Activated T-helper 1 cell treated with anti-CD3 and anti-CD28 coated beads, Interleukin-2, amount 50 U/mL, for 16 hours (primary cell): ENCODE measurements at places on chromosomes 12 and 14.

DNA sequence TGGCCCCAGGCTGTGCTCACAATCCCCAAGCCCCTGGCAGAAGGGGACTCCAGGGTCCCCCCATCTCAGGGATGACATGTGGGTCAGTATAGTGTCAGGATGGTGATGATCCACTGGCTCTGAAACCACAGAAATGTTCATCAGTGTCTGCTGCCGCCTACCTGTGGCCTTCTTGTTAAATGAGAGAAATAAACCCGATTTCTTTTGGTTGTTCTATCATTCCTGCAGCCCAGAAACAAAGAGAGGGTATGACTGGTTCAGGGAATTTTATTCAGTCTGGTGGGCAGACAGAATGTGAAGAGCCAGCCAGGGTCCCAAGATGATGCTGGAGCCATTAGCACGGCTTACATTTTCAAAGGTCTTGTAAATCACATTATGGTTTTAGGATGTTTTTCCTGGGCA is 86.6 kb downstream of the CRADD start:
- no peak for DNase-seq

DNA sequence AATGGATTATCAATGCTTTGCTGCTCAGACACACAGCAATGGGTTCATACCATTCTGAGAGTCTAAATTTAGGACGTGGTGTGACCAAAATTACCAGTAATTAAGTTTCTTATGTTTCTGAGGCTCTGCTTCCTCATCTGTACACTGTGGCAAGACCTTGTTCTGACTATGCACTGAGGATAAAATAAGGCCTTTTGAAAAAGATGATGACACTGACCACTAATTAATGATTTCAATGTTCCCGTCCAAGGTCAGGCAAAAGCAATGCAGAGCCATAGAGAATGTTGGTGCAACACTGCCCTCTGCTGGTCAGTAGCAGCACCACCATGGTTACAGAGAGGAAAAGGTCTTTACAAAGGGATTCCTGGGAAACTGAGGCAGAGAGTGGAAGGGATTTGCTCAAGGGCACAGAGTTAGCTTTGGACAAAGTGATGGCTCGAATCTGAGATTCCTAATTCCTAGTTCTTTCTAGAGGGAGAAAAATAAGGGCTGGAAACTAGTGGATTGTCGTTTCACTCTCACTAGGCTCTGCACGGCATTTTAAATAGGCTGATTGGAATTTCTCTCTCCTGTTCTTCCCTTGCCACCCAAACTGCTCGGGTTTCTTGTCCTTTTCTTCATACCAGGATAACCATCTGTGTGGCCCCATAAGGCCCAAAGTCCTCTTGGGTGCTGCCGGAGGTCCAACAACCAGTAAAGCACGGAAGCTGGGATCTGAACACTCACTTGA is 22.3 kb upstream of the P2RX7 start:
- peak; percentile 46 for DNase-seq

DNA sequence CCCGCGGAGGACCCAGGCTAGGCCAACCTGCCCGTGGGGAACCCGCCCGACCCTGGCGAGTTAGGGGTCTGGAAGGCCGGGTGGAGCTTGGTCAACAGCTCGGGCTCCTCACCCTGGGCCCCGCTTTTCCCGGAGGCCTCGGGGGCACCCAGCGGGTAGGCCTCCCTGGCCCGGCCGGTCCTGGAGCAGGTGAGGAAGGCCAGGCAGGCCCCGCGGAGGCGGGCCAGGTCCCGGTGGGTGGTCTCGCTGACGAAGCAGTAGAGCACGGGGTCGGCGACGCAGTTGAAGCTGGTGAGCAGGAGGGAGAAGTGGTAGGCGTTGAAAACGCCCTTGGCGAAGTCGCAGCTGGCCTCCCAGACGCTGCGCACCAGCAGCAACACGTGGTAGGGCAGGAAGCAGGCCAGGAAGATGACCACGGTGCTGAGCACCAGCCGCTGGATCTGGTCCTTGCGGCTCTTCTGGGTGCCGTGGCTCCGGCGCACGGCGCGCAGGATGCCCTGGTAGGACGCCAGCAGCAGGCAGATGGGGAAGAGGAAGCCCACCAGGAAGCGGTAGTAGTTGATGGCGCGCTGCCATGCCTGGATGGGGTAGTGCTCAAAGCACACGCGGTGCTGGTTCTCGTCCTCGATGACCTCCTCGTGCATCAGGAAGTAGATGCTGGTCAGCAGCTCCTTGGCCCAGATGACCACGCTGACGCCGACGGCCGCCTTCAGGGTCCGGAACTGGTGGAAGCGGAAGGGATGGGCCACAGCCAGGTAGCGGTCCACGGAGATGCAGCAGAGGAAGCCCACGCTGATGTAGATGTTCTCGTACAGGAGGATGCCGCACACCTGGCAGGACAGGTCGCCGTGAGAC is 10.3 kb downstream of the GPR68 start:
- no peak for DNase-seq

DNA sequence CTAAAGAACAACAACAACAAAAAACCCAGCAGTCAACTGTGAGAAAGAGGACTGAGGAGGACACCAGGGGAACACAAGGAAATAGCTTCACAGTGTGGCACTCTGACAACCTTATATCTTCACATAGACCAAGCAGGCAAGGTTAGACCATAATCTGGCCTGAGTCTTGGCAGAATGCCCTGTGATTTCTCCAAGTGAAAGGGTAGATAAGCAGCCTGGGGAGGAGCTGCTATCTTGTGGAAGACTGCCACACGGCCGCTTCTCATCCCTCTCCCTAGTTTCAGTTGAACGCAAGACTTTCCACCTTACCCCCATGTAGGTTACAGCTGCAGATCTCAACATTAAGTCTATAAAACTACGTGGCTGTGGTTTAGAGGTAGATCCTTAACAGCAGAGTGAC is 3.7 kb downstream of the SLC25A21 start:
- no peak for DNase-seq

GRCh38 chr12:6336079-6336888 is 5.6 kb downstream of the TNFRSF1A start:
- DNase-seq = no peak

- DNase-seq = no peak
These were observed 449.5 kb downstream of the BCAT1 start for GRCh38 chr12:24499151-24500146.

- DNase-seq = no peak
These were observed 35.7 kb downstream of the FOXN4 start for GRCh38 chr12:109273354-109273753.

GRCh38 chr12:70719672-70720420 is 82.6 kb upstream of the PTPRB start:
- DNase-seq = no peak

GRCh38 chr14:105102361-105102870 is 37.2 kb upstream of the GPR132 start:
- no peak for DNase-seq

DNA sequence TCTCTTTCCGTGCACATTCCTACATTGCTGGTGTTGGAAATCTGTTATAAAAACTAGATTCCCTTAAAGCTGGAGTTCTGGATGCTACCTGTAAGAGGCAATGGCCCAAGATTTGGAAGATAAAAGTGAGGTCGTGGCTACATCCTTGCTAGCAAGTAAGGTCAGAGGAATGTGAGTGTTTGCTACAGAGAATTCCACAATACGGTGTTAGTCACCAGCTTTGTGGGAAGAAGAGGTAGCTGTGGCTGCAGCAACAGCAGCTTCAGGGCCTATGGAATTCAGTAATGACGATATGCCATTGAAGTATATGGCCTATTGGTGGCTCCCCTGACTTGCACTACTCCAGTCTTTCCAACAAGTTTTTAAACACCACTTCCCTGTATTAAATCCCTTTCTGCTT is 227.7 kb upstream of the TMEM260 start:
- no peak for DNase-seq

- DNase-seq = no peak
These were observed 245.5 kb downstream of the BCL11B start for GRCh38 chr14:99026471-99026870.

GRCh38 chr14:68232300-68233055 is 412.9 kb downstream of the RAD51B start:
- DNase-seq = no peak

- no peak for DNase-seq
These were observed 121.0 kb downstream of the LRRIQ1 start for GRCh38 chr12:85157035-85157603.

GRCh38 chr12:131327521-131328488 is 374.1 kb downstream of the ADGRD1 start:
- DNase-seq = no peak

DNA sequence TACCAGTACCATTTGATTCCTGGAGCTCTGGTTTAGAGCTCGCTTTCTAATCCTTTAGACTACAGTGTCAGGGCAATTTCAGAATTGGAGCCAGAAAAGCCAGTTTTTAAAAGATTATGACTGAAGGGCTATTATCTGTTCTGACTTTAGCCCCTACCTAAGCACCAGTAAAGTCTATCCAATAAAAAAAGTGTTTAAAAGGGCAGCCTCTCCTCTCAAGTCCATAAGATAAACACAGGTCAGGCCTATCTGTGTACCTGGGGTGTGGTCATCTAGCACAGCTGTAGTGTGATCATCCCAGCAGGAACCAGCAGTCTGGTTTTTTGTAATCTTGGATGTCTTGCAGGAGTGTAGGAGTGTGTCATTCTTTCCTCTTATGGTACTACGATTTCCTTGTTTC is 6.6 kb downstream of the APPL2 start:
- DNase-seq = no peak

GRCh38 chr12:96878704-96879103 is 28.4 kb upstream of the NEDD1 start:
- no peak for DNase-seq

DNA sequence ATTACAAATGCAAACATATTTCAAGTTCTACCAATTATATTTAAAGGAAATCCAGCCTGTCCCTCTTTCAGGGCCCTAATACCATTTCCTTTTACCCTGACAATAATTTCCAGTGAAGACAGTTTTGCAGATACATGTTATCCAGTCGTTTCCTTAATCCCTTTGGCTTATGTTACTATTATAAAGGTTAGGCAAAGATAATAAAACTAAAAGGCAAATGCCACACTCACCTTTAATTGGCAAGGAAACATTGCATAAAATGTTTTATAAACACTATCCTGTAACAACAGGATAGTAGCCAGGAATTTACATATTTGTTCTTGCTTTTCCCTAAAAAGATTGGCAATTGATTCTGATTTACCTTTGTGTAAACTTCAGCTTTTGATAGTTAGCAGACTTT is 168.7 kb downstream of the AEBP2 start:
- no peak for DNase-seq

DNA sequence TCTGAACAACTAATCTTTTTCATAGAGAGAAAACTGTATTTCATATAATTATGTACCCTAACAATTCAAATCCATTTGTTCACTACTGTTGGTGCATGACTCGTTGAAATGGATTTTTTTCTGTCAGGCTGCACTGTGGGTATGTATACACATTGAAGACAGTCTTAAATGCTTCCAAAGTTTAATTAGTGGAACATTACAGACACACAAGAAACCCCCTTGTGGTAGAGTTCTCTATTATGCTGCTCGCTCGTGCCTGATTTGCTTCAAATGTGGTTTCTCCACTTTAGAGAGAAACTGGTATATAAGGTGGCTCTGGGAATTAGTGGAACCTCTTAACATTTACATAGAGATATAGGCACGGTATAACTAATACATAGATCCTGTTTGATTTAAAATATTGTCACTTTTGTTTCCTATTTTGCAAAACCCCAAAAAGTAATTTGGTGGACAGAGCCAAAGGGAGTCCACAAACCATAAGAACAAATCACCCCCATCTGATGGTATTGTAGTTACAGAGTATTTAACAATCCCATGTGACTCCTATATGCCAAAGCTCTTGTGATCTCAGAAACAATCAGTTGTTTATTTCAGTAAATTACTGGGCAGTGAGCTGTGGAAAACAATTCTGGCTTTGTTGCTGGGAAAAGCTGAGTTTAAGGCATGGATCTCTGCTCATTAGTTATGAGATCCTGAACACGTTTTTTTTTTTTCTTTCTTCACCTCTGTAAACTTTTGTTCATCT is 159.5 kb downstream of the BRMS1L start:
- DNase-seq = no peak

- DNase-seq = no peak
These were observed 60.0 kb downstream of the NCOR2 start for GRCh38 chr12:124507188-124508109.

GRCh38 chr14:52351233-52352060 is 37.3 kb downstream of the PTGER2 start:
- DNase-seq = no peak

- no peak for DNase-seq
These were observed 581.0 kb upstream of the TMEM132C start for GRCh38 chr12:127685931-127686330.

GRCh38 chr14:69398818-69399210 is 322 bp downstream of the SLC39A9 start:
- DNase-seq = no peak

DNA sequence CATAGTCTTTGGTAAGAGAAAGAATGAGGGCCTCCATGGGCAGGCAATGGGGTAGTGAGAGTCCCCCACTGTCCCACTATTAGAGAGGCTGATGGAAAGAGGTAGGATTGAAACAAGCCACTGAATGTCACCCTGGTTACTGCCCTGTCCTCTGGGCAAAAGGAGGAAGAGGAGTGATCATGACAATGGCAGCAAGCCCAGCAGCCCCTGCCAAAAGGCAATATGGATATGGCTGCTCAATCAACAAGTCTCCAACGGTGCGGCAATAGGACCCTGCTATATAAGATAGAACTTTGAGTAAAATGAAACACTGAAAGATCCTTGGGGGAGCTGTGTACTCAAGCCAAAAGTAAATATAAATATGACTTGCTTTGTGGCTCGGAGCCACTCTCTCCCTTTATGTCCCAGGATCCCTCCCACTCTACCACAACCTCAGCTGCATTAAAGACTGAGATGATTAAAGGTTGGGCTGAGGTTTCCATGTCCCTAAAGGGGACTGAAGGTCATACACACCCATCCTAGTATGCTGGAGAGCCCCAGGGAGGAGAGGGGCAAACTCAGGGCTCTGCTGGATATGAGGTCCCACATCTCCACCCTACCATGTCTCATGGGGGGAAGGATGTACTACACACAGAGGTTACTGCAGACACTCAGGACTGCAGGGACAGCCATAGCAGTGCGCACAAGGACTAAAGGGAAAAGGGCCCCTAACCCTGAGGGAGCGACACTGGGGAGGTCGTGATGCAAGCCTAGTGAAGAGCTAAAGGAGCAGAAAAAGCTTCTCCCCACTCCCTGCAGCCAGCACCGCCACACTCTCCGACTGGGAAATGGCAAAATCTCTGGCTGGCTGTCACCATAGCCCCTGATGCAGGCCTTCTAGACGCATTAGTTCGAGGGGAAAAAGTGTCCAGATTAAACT is 5.9 kb downstream of the POMT2 start:
- no peak for DNase-seq

DNA sequence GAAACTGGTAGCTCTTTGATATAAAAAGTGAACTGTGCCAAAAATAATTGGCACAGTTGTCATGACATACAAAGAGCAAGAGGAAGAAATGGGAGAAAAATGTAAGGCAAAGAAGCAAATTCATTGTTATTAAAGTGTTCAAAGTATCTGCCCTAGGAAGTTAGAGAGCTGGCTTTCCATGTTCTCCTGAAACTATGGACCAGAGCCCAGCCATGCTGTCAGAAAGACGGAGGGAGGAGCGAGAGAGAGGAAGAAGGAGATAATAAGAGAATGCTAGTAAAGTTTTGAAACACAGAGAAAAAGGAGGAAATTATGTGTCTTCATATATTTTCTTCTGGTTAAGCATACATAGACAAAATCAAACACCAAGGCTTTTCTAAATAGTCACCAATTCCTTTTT is 78.1 kb upstream of the PELI2 start:
- DNase-seq = no peak
